ENCODE measurements at places on chromosomes 6 and 20.

- peak; percentile 39 for DNase-seq
Measured at GRCh38 chr20:33791959-33792597, 19.1 kb upstream of the CHMP4B start.

DNA sequence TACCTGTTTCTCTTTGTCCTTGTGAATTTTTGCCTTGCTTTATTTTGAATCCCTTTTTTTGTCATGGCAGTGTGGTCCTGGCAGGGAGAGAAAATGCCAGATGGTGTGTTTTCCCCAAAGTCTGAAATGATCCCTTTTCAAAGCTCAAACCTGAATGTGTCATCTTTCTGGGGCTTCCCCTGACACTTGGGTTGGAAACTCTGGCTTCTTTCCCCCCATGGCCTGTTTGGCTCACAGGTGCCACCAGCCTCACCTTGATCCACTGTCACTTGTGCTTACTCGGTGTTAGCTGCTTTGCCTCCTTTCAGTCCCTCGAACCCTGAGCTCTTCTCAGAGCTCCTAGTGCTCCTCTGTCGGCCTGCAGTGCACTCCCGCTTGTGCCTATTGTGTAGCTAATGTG lies 22.3 kb downstream of the MYBL2 start:
- no peak for DNase-seq

GRCh38 chr6:169457762-169458161 lies 204.1 kb upstream of the THBS2 start:
- no peak for DNase-seq

DNA sequence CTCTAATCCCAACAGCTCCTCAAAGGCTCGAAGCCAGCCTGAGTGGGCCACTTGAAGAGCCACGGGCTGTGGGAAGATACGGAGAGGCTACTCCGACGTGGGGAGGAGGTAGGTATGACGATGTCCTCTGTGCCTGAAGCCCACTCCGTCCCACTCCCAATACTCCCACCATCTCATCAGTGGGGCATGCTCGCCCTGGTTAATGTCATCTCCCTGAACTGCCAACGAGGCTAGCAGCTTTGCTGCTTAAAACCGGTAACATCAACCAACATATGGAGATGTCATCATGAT lies 11.1 kb downstream of the NRN1 start:
- no peak for DNase-seq

DNA sequence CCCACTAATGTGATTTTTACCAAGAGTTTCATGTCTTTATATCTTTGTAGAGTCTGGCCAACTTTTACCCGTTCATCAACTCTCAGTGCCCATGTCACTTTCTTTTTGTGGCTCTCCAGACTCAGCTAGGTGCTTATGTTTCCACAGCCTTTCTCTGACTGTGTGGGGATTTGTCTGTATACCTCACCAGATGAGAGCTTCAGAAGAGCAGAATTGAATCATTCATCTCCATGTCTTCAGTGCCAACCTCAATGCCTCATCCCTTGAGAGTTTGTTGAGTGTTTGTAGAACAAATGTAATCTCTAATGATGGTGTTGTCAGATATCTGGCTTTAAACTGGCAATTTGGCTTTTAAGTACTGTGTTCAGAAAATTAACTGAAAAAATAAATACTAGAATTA lies 16.8 kb upstream of the CCN2 start:
- no peak for DNase-seq

GRCh38 chr20:31967830-31968249 lies at the start of gene XKR7:
Gene XKR7, plus strand, starts transcription at chr20:31968151. Its CDS starts 25 bp downstream, at chr20:31968176.
- DNase-seq, result peak; percentile 19

DNA sequence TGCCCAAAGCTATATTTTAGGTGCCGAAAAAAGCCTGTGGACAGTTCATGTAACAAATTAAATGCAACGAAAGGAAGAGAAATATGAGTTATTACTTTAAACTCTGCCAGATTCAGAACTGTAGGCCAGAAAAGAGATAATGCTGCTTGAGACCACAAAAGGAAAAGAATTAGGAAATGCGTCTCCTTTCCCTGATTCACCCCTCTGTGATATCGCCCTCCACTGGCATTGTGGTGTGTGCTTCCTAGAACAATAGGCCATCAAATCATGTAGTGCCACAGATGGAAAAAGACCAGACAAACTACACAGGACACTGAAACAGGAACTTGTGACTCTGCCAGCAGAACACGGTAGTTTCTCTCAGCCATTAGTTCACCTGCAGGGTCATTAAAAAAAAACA lies 14.7 kb upstream of the LAMA4 start:
- no peak for DNase-seq

DNA sequence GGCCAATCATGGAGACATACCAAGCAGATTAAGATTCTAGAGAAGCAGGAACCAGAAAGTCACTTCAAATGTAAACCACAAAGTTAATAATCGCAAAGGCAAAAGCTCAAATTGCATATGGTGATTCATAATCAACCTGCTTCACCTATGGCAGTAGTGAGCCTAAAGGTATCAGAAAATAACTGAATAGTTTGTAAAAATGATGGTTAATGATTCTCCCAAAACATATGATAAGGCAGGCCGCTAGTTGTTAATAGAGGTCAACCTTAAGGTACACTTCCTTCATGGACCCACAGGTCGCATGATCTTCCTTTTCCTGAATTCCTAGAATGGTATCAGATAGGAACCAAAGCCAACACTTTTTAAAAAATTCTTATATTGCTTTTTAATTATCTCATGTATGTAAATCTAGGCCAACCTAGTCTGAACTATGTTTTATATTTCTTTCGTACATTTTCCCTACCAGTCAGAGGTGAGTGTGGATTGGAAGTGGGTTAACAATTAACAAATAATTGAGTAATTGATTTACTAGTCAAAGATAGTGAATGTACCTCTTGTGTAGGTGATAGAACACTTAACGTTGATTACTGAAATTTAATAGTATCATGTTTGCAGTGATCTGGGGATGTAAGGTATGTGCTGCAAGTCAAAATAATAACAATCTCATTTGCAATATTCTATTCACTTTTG lies 16.4 kb downstream of the TAAR2 start:
- DNase-seq, result no peak

DNA sequence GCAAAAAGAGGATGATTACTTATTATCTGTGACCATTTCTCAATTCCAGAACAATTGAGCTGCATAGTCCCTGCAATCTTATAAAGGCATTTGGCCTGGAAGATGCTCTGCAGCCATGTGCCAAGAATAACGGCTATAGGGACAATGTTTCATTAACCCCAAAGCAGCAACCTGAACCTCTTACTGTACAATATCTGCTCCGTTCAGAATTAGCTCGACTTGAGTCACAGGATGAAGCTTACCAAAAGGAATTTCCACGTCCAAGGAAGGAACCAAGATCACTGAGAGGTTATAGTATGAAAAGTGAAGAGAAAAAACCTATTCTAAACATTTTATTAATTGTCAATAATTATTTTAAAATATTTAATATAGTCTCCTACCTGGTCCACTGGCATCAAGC lies 167.3 kb upstream of the GMDS start:
- DNase-seq, result no peak

- DNase-seq, result no peak
Measured at GRCh38 chr6:15487262-15487661, 175.6 kb downstream of the DTNBP1 start.

DNA sequence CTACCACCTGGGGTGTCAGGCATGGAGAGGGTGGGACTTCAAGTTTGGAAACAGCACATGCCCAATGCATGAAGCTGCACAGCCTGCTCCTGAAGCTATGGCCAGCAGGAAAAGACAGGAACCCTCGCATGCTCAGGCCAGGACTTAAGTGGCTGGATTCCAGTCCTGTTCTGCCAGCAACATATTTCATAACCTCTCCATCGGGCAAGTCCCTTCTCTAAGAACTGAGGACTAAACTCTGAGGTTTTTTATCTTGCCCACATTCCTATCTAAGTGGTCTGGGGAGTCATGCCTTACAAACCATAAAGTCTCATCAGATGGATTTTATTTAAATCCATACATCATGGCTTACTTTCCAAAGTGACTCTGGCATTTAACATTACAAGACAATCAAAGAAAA lies 27.5 kb upstream of the AGPAT4 start:
- DNase-seq, result no peak

DNA sequence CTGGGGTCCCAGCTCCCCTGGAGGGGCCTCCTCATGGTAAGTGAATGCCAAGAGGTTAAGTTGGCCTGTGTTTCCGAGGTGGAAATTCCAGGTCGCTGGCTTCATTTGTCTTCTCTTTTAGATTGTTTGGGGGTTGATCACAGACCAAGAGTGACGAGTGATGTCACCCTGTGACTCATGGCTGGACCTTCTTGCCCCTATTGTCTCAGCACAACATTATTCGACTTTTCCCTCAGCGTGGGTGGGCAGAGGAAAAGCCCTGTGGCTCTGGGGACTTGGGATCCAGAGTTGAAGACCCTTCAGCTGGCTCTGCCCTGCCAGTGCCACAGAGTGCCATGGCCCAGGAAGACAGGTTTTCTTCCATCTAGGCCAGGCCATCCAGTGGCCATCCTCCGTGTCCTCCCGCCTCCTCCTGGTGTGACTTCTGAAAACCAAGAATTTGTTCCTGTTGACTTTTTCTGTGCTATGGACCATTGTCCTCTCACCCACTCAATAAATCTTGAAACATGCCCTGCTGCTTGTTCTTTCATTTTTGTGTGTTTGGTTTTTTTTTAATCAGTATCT lies 15.4 kb upstream of the SNHG17 start:
- peak; percentile 24 for DNase-seq

GRCh38 chr20:1857466-1857865 lies 37.7 kb upstream of the SIRPA start:
- no peak for DNase-seq

DNA sequence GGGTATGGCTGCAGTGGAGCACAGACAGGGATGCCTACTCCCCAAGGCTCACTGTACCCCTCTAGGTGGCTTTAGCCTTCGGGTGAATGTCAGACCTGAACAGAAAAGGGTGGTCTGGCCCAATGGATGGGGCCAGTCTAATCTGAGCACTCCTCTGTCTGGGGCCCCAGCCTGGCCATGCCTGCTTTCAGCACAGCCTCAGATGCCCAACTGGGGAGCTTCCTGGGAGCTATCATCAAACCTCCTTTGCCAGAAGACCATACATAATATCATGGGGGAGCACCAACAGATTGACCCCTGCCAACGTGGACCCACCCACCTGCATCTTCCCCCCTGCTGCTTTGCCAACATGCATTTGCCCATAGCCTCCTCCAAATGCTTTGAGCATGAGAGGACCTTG lies 454.1 kb upstream of the KHDRBS2 start:
- DNase-seq, result no peak

DNA sequence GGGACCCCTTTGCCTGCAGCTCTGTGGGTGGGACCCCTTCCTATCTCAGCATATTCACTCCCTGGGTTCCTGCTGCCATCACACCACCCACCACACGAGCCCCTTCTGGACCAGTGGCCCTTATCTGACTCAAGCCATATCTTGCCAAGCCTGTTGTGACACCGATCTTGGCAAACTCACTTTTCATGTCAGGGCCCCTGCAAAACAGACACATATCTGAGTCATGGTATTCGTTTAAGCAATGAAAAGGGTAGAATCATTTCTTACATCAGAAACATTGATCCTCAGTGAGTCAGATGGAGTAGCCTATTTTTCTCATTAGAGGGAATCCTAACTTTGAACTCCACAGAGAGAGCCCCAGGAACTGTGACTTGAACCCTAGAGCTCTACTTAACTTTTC lies 10.6 kb downstream of the RAET1E start:
- no peak for DNase-seq

GRCh38 chr20:57936636-57937385 lies 227.0 kb upstream of the PMEPA1 start:
- no peak for DNase-seq

DNA sequence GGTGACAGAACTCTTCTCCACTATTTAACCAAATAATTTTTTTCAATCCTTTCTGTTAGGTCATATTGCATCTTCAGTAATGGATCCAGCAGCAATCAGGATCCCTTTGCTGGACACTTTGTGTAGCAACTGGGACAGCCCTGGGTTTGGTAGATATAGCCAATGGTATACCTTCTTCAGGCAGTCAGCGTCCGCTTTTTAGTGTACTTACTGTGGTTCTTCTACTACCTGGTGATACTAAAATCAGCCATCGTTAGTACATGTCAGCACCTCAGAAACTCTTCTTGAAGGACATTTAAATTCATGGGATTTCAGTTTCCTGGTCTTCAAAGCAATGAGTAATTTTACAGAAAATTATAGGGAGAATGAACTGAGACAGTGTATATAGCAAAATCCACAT lies 93.5 kb downstream of the ADGRG6 start:
- DNase-seq, result no peak

GRCh38 chr20:44765701-44766347 lies 20.2 kb downstream of the KCNK15 start:
- no peak for DNase-seq

DNA sequence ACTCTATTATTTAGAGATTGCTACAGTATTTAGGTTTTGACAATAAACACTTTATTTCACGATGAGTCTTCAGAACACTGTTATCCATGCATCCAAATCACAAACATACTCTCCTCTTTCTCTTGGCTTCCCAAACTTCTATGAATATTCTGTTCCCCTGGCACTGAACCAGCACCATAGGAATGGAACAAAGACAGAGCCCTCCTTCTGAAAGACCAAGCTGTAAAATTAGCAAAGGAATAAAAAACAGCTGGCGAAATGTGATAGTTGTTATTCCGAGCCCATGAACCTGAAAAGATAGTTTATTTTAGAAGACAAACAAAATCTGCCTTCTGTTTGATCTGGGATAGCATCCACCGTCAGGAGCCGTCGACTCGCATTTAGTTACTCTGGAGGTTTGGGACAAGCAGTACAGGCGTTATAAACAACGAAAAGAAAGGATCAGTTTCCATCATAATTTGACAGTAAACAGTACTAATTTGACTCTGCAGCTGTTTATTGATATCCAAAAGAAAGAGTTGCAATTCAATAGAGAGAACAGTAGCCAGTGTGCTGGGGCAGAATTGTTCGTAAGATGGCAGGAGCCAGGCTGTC lies 161.4 kb downstream of the CLIC5 start:
- DNase-seq, result no peak

- no peak for DNase-seq
Measured at GRCh38 chr6:168699631-168700295, 258.8 kb downstream of the SMOC2 start.

DNA sequence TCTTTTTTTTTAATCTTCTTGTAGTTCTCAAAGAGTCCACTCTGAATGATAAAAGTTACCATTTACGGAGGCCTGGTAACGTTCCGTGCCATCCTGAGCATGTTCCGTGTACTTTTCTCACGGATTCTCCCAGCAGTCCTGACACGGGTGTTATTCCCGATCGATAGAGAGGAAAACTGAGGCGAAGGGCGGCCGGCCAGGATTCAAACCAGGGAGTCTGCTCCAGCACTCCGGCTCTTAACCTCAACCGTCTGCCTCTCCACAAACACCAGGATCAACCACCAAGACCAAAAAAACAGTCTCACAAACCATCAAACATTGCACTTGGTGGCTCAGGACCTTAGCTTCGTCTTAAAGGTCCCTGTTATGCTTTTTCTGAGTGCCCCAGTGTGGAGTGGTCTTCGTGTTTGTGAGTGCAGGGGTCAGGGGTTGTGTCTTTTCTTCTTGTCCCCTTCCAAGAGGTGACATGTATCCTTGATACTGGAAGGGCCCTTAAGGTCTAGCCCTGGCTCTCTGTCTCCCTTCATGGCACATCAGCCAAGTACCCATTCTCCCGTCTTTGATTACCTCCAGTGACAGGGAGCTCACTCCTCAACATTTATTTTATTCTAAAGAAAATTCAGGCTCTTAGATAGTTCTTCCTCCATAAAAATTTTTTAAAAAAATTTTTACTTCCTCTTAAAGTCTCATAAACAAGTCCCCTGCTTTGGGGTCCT lies 35.1 kb downstream of the SRC start:
- DNase-seq, result no peak
